ACHN (cell line): ENCODE measurements at places on chromosomes 4 and X.

- no peak for DNase-seq
Measured at GRCh38 chrX:1527457-1527856, 9.5 kb downstream of the P2RY8 start.

DNA sequence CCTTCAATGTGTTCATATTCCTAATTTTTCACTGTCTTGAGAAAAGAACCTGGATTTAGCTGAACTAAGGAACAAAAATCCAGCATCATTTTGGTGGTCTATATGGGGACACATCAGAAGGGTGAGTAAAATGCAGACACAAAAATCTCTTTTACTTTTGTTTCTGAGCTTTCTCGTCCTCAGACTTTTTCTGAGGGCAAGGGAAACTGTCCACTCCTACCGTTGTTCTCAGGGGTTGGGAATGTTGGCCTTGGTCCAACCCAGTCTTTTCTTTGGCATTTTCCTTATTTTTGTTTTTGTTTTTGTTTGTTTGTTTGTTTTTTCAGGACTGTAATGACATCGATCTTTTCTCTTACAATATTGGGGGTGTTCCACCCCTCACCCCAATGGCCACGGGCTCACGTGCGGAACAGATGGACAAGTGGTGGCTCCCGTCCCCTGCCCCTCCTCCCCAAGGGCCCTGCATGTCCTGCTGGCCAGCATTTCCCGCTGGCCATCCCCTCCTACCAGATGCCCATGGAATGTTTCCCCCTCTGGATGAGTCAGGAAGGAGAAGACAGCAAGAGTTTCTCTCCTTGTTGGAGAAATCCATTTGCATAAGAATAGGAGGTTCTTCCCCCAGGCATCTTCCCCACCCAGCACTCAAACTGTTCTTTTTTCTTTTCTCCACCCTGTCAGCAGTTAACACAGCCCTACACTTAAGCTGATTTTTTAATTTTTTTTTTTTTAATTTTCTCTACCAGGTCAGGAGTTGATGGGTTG lies 305.4 kb upstream of the NDST4 start:
- no peak for DNase-seq

GRCh38 chr4:146235654-146236177 lies 21.4 kb downstream of the REELD1 start:
- no peak for DNase-seq

DNA sequence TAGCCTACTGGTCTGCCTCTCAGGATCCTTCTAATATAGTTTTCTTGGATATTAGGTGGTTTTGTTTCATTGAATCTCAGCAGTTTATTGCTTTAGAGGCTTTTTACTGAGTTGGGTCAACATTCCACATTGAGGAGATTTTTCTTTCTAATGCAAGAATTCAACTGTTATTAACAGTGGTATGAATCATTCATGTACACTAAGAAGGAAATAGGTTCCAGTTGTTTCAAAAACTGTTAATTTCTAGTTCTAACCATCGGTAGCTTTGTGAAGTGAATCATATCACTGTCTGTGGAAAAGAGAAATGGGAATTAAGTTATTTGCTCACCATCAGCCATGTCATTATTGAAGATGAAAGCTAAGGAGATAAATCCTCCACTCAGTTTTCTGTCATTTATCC lies 331.5 kb downstream of the RPA4 start:
- DNase-seq, result no peak

DNA sequence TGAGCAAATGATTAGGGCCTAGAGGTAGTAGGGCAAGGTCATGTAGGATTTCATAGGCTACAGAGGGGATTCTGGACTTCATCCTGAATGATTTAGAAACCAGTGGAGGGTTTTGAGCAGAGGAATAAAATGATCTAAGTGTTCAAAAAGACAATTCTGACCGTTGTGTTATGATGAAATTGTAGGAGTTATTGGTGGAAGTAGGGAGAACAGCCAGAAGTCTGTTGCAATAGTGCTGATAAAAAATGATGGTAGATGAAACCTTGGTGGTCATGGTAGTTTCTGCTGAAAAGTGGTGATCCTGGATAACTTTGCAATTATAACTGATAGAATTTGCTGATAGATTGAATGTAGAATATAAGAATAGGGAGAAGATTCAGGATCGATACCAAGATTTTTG lies 60.2 kb downstream of the MID1IP1 start:
- no peak for DNase-seq

GRCh38 chrX:72693477-72693876 lies 20.6 kb downstream of the PHKA1 start:
- no peak for DNase-seq

GRCh38 chr4:2560167-2560566 lies 23.7 kb downstream of the FAM193A start:
- DNase-seq, result no peak

DNA sequence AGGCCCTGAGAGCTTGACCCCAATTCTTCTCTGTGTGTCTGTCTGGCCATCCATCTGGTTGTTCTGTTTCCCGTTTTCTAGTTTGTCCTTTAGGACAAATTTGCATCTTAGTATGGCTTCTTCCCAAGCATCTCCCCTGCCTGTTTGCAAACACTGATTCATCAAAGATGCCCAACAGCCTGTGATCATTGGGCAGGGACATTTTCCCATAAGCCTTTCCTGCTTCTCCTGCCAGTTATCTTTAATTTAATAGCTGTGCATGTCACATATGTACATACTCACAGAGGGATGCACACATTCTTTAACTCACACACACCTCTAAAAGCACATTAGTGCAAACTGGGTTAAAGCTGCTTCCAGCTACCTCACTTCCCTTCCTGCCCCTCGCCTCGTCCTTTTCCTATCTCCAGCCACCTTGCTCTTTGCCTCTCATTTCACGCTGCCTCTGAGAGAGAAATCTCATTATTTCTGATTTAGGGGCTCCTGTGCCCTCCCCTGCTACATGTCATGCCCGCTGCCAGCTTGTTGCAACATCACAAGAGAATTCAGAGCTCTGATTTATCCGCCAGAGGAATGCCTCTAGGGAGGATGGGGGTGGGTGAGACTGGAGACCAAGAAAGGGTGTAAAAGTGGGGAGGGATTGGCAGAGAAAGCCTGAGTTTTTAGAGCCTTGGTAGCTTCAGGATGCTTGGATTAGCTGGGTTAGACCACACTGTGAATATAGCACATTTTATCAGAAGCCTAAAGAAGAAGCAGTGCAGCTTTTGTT lies 100.6 kb downstream of the NHS start:
- no peak for DNase-seq

- DNase-seq, result no peak
Measured at GRCh38 chr4:148059617-148060180, 327.8 kb downstream of the ARHGAP10 start.

- DNase-seq, result no peak
Measured at GRCh38 chrX:39954851-39955250, 142.9 kb downstream of the BCOR start.

DNA sequence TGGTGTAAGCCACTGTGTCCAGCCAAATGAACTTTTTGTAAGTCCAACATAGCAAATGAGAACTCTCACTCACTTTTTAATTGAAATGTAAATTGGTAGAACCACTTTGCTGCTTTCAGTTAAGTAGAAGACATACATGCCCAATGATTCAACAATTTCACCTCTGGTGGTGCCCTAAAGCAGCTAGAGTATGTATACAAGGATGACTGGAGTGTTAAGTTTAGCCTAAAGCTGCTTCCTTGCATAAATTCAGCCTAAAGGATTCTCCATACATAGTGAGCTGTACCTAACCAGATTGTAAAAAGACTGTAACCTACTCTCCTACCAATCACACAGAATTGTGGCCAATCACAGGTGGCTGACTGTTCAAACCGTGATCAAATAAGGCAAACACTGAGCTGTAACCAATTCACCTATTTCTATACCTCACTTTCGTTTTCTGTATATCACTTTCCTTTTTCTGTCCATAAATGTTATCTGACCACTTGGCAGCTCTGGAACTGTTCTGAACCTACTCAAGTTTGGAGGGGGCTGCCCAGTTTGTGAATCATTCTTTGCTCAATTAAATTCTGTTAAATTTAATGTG lies 39.9 kb downstream of the PDS5A start:
- no peak for DNase-seq

- no peak for DNase-seq
Measured at GRCh38 chr4:36290641-36291040, 9.2 kb downstream of the DTHD1 start.

GRCh38 chr4:80062527-80062926 lies 10.5 kb downstream of the ANTXR2 start:
- DNase-seq, result no peak
